Breast epithelium (tissue), 4 donors: ENCODE measurements at places on chromosomes 12 and 14. TPM values are rescaled to one million over a fixed set of nuclear protein-coding genes. Genes with fewer than 3 reads are reported as not detected.
A peak's percentile ranks its signal among the peaks of the same experiment; 100 is the strongest.

DNA sequence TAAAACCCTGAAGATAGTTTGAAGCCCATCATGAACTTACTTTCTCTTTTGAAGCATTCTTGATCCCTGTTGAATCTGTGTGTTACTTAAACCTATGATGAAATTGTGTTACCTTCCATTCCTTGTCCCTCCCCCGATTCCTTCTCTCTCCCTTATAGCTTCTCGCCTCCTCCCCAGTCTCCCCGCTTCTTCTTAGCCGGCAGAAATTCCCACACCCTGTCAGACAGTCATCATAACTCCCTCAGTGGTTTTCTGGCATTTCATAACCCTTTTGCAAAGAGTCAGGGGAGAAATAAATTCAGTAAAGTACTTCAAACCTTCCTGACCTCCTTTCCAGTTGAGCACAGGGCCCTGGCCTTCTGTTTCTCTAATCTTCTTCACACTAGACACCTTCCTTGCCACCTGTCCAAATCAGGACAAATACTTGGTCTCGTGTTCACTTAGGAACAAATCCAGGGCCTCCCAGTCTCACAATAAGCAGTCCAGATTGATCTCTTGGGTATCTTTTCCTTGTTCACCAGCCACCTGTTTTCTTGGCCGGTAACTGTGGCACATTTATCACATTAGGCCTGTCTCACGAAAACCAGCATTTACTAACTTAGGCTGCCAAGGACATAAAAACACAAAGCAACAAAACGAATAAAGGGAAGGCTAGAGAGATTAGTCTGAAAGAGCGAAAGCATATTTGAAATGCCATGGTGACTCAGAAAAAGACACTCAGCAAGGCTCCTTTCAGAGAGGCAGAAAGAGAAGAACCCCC is 355.9 kb downstream of the TMTC2 start:
- no peaks in the 10 kb centered on the region for H3K27me3 ChIP-seq
- no peaks in the 10 kb centered on the region for H3K36me3 ChIP-seq
- no peaks in the 10 kb centered on the region for H3K4me1 ChIP-seq
- H3K4me3 ChIP-seq, result no peak overlapping the region
- H3K27ac ChIP-seq, result no peak overlapping the region

DNA sequence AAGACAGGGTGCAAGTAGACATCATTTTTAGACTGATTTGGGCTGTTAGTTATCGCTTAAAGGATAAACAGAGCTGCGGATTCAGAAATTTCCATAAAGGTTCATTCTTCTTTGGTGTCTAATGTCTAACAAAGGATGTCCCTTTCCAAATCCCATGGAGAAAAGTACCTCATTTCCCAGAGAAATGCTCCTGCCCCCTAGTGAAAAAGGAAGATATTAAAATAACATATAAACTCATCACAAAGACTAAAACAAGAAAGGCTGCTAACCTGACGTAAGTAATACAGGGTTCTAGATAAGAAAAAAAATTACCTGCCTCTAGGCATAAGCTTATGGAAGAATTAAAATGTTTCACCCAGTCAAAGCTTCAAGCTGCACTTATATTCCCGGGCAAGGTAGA is 22.8 kb downstream of the ARMH4 start:
- H3K27ac ChIP-seq, result no peak overlapping the region
- H3K4me3 ChIP-seq, result no peak overlapping the region
- no peaks in the 10 kb centered on the region for H3K36me3 ChIP-seq

DNA sequence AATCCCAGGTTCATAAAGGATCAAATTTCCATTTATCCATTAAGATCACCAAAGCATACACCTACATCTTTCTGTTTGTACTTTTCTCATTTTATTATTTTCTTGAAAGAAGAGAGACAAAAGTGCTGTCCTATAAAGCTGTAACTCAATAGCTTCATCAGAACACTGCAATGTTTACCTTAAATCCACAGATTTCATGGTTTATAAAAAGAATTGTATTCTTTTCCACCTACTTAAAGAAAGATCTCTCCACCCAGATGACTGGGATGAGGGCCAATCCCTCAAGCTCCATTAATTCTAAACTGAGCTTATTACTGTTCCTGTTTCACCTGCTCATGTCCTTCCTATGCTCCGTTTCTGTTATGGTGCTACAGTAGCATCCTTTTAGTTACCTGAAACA is 470.6 kb downstream of the BCAT1 start:
- DNase-seq, result no peak
- no peak overlapping the region for H3K4me3 ChIP-seq
- no peak overlapping the region for H3K27ac ChIP-seq

- DNase-seq, result no peak
- H3K27me3 ChIP-seq, result no peaks in the 10 kb centered on the region
- H3K27ac ChIP-seq, result no peak overlapping the region
- H3K36me3 ChIP-seq, result no peaks in the 10 kb centered on the region
Observed at GRCh38 chr12:56529656-56530055, 8.0 kb downstream of the RBMS2 start.

The RBP5 gene
- total RNA-seq, result 2.9 TPM

DNA sequence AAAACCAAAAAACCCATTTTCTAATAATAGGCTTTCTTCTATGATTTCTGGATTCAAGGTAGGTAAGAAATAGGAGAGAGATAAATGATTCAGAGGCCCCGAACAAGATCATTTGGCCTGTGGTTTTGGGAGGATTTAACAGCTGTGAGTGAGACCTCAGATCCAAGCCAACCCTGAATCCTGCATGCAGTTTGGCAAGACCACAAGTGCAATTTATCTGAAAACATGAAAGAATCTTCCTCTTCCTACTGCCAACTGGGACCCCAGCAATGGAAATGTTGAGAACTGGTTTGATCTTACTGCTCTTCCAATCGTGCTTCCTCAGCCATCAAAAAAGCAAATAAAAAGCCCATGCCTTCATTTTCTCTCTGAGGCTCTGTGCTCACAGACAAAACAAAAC is 519.7 kb upstream of the TBX3 start:
- no peaks in the 10 kb centered on the region for H3K36me3 ChIP-seq
- H3K27me3 ChIP-seq, result no peaks in the 10 kb centered on the region
- no peak for DNase-seq
- no peaks in the 10 kb centered on the region for H3K4me1 ChIP-seq

GRCh38 chr14:53842938-53843337 is 113.7 kb downstream of the BMP4 start:
- no peaks in the 10 kb centered on the region for H3K27me3 ChIP-seq
- H3K27ac ChIP-seq, result no peak overlapping the region
- no peak for DNase-seq

The NR2C1 gene
- total RNA-seq, result 46.7 TPM

GRCh38 chr12:70724444-70724843 is 87.2 kb upstream of the PTPRB start:
- no peak overlapping the region for H3K4me3 ChIP-seq
- no peak for DNase-seq
- H3K27me3 ChIP-seq, result no peaks in the 10 kb centered on the region

The HOXC6 gene
- total RNA-seq, result 4.0 TPM

GRCh38 chr14:85599939-85600338 is 70.0 kb downstream of the FLRT2 start:
- H3K27me3 ChIP-seq, result no peaks in the 10 kb centered on the region
- no peak overlapping the region for H3K27ac ChIP-seq
- no peak overlapping the region for H3K4me3 ChIP-seq
- no peak for DNase-seq
- no peaks in the 10 kb centered on the region for H3K4me1 ChIP-seq

GRCh38 chr14:101844751-101845150 is 83.2 kb downstream of the PPP2R5C start:
- no peaks in the 10 kb centered on the region for H3K4me1 ChIP-seq
- DNase-seq, result no peak
- H3K4me3 ChIP-seq, result no peak overlapping the region
- H3K27ac ChIP-seq, result no peak overlapping the region

GRCh38 chr12:109638735-109639134 is 65.1 kb downstream of the MVK start:
- no peaks in the 10 kb centered on the region for H3K36me3 ChIP-seq
- no peaks in the 10 kb centered on the region for H3K4me1 ChIP-seq
- no peaks in the 10 kb centered on the region for H3K27me3 ChIP-seq
- no peak overlapping the region for H3K4me3 ChIP-seq
- no peak overlapping the region for H3K27ac ChIP-seq

DNA sequence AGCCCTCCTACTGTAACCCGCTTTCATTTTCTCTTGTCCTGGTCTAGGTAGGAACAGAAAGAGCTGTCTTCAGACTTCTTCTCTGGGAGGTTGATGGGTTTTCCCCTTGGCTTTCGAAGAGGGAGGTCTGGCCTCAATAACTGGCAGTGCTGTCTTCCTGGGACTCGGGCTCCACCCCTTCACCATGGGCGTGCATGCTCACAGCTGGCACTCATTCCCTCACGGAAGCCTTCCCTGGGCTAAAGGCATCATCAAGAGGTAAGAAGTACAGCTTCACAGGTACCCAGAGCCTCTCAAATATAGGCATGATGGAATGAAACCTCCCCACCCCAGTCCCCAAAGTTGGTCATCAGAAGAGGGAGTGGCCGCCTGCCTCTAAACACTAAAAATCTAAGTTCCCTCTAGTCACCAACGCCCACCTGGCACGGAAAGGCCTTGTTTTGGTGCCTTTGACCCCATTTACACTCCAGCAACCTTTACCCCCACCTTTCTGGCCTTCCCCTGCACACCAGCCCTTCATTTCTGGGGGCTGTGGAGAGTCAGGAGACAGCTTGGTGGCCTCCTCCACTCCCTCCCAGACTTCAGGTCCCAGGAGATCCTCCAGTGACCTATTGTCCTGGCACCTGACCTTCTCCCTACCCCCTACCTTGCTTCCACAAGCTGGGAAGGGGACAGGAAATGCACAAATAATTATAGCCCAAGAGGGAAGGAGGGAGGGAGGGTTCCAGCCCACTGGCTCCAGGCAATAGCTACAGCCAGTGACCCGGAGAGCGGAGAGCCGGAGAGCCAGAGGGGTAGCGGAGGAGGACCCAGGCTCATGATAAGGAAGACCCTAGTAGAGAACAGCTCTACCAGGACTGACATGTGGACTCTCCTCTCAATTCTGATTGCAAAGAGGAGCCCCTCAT is 2.8 kb downstream of the RAPGEF3 start:
- H3K27ac ChIP-seq, result peak overlapping the region; percentile 88
- H3K27me3 ChIP-seq, result no peaks in the 10 kb centered on the region
- peak; percentile 84 for DNase-seq
- H3K36me3 ChIP-seq, result no peaks in the 10 kb centered on the region

The PZP gene
- under 0.01 TPM for total RNA-seq

DNA sequence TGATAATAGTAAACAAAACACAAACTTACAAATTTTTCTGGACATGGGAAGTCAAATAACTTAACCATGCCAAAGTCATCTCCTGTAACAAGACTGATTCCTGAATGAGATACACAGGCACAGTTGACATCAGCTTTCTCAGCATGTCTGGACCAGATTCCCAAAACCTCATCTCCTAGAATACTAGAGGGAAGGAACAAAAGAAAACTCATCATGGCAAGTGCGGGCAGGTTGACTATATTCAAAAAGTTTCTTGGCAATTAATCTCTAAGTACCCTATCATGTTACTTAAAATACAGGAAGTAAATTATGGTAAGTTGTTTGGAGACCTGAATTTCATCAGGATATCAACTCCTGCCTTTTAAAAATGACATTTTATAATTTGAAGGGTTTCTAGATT is 53.9 kb downstream of the ZC3H14 start:
- no peak for DNase-seq
- H3K27ac ChIP-seq, result no peak overlapping the region
- no peak overlapping the region for H3K4me3 ChIP-seq
- no peaks in the 10 kb centered on the region for H3K27me3 ChIP-seq
- no peaks in the 10 kb centered on the region for H3K36me3 ChIP-seq

DNA sequence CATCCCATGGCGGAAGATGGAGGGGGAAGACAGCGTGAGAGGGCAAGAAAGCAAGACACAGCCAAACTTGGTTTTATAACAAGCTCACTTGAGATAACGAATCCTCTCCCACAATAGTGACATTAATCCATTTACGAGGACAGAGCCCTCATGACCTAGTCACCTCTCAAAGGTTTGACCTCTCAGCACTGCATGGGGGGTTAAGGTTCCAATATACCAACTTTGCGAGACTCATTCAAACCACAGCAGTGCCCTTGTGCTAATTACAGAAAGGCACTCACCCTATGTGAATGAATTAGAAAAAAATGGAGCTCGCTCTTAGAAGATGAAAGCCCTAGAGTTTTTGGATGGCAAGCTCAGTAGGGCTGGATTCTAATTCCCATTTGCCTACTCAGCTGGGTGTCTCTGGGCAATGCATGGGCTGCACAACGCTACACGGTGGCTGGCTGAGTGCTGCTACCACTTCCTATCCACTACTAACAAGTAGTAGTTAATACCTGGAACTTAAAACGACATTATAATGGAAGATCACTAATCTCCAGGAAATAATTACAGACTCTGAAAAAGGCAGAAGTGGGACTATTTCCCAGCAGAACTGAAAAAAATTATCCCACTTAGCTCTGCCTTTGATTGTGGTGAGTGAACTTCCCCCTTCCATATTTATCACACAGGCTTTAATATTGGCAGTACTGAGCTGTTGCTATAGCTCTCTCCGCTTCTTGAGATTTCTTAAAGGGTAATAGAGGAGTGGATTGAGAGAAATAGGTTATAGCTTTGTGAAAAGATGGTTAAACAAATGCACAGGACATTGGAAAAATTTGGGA is 27.5 kb downstream of the TESPA1 start:
- no peak overlapping the region for H3K27ac ChIP-seq
- no peak for DNase-seq
- H3K36me3 ChIP-seq, result no peaks in the 10 kb centered on the region
- H3K4me3 ChIP-seq, result no peak overlapping the region
- no peaks in the 10 kb centered on the region for H3K27me3 ChIP-seq
- H3K4me1 ChIP-seq, result no peaks in the 10 kb centered on the region

DNA sequence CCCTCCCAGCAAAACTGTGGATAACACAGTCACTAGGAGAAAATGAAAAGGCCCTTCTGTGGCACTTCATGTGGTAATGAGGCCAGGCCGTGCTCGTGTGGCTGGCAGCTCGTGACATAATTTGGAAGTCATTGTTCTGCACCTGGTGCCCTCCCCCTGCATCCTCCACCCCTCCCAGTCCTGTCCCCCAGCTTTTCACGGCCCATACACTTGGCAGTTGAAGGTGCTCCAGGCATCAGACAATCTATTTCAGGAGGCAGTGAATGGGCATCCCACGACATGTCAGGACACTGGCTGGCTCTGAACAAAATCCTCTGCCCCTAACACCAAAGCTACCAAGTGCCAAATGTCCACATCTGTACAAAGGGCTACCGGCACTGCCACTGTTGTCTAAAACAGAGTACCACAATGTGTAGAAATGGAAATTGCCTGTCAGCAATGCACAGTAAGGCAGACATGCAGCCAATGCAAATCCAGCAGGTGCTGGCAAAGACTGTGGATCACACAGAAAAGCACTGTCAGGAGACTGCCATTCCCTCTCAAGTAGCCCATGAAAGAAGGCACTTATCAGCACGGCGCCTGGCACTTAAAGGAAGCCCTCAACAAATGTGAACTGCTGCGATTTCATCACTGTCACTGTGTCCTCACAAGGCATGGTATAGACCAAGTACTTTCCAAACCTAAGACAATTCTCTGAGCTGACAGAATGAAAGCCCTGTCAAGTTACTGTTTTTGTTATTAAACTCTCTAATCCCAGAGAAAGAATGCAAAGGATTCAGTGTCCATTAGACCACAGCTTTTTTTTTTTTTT is 39.1 kb downstream of the CORO1C start:
- no peaks in the 10 kb centered on the region for H3K36me3 ChIP-seq
- H3K27ac ChIP-seq, result peak overlapping the region; percentile 97
- DNase-seq, result no peak
- H3K4me1 ChIP-seq, result peaks cover 47% of the 10 kb centered on the region
- no peak overlapping the region for H3K4me3 ChIP-seq
